Upper lobe of right lung (tissue), 1 donor: ENCODE measurements at places on chromosomes 7 and 10.

DNA sequence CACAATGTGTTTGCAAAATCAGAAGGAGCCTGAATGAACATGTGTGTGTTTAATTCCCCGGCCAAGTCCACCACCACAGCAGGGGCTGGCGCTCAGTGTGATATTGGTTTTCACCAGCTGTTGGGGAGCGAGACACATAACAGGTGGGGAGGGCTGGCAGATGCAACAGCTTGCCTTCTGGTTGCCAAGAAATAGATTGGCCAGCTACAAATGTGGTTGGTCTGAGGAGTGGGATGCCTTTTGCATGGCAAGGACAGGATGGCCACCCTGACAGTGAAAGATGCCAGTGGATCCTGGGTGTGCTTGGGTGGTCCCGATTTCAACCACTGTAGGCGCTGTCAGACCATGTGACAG lies 292.5 kb upstream of the FZD8 start:
- DNase-seq: no peak

- no peak for DNase-seq
These were observed 384.2 kb downstream of the TYW1 start for GRCh38 chr7:67380858-67381257.

- DNase-seq: no peak
These were observed 307.2 kb downstream of the PRPF18 start for GRCh38 chr10:13893926-13894325.

GRCh38 chr10:49068209-49068608 lies 47.1 kb downstream of the VSTM4 start:
- no peak for DNase-seq

- DNase-seq: no peak
These were observed 403.4 kb downstream of the DNAJB9 start for GRCh38 chr7:108973075-108973474.

DNA sequence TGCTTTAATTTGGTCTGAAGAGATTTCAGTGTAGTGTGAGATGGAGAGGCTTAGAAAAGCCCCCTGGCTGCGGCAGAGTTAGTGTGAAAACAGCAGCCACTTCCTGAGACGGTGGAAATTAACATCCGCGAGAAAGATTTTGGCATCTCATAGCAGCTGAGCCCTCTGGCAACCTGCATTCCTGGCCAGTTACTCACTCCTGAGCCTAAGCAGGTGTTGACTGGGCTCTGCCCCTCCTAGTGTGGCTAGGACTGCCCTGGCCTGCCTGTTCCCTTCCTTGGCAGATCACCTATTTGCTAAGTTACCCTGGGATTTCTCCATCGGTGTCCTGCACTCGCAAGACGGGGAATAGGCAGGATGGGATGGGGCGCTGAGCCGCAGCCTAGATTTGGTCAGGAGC lies 57.6 kb upstream of the LMTK2 start:
- no peak for DNase-seq

DNA sequence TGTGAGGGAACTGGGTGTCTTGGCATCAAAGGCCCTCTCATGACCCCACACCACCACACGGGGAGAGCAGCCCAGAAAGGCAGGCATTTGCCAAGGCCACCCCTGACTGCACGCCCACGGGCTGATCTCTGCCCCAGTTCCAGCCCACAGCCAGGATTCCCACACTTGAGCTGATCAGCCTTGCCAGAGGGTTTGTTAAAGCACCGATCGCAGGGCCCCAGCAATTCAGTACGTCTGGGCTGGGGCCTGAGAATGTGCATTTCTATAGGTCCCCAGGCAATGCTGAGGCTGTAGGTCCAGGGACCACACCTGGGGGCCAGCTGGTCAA lies 103.9 kb downstream of the TNS3 start:
- peak; percentile 90 for DNase-seq

DNA sequence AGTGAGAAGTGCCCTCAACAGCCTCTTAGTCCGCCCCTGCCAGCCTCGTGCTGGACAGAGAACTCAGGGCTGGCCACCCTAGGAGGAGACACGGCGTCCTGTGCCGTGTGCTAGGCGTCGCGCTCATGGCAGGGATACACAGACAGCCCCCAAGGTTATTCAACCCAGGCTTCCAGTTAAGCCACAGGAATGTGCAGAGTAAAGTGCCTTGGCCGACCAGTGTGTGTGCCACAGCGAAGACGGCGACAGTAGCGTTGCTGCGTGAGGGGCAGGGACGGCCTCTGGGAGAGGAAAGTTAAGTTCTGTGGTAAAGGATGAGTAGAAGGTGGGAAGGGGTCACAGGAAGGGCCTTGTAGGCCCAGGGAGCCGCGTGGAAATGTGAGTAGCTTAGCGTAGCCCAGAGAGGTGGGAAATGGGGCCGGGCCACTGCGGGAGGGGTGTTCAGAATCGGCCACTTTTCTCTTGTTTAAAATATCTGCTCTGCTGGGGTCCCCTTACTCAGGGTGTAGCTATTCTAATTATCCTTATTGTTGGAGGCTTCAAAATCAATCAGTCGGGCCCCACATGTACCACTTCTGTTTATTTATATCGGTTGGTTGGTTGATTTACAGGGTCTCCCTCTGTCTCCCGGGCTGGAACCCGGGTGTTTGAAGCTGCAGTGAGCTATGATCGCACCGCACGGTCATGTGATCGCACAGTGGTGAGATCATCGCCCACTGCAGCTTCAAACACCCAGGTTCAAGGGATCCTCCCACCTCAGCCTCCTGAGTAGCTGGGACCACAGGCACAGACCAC lies 24.5 kb downstream of the TMEM120A start:
- DNase-seq: no peak

DNA sequence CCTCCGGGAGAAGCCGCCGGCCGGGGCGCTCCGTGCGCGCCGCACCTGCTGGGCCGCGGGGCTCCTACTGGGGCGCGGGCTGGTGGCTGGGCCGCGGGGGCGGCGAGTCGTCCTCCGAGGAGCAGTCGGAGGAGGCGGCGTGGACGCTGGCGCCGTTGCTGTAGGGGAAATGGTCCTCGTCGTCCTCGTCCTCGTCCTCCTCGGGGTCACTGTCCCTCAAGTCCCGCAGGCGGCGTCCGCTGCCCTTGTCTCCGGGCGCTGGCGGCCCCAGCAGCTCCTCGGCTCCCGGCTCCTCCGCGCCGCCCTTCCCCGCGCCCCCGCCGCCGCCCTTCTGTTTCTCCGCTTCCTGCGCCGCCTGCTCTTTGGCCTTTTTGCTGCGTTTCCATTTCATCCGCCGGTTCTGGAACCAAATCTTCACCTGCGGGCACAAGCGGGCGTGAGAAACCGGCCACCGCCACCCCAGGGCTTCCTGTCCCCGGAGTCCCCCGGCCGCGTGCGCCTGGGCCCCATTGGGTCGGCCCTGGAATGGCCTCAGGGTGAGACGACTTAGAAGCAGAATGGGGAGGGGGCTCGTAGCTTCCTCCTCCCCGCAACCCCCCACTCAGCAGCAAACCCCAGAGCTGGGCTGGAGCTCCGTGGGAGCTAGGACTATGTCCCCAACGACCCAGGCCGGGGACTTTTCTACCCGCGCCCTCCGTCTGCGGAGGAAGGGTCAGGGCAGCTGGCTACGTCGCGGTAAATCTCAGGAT lies 4.8 kb downstream of the MNX1 start:
- peak; percentile 62 for DNase-seq

DNA sequence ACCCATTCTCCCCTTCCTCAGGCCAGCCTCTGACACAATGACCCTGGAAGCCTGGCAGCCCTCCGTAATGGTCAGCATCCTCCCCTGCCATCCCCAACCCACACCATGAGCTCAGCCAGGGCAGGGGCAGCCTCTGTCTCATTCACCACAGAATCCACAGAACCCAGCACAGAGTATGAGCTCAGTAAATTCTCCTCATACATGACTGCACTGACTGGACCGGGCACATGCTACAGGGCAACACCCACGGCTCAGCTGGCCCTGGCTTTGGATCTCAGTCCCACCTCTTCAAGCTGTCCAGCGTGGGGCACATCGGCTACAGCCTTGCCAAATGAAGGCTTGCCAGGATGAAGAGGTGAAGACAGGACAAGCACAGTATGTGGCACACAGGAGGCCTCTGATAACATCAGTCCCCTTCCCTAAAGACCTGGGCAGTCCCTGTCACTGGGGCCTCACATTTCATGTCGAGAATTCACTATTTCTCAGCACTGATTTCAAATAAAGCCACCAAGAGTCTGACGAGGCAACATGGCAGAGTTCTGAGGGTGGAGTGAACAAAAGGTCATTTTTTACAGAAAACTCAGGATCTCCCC lies 7.9 kb downstream of the GPRIN2 start:
- peak; percentile 68 for DNase-seq

DNA sequence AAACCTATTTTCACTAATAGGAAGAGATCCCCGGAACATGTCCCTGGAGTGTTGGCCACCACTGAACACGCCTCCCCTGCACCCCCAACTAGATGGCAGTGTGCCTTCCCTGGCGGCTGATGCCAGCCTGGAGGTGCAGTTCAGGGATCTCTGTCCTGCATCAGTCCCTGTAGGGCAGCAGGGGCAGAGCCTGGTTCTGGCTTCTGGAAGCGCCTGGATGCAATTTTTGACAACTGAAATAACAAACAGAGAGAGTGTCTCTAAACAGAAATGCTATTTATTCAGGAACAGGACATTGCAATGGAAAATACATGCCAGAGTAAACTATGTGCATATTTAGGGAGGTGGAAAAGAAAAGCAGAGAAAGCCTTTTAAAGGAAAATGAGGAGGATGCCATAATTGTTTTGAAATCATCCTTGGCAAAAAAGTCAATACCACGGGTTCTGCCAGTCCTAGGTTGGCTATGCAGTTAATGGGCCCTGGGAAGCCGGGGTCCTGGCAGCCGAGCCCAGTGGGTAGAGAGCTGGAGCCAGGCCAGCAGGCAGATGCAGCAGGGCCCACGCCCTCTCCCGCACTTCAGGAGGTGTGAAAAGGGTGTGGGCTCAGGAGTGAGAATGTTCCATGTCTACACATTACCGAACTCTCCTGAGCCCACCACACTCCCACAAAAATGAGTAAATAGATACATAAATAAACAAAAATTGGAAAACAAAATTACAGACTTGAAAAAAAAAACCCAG lies 18.5 kb downstream of the ANTXRL start:
- no peak for DNase-seq

DNA sequence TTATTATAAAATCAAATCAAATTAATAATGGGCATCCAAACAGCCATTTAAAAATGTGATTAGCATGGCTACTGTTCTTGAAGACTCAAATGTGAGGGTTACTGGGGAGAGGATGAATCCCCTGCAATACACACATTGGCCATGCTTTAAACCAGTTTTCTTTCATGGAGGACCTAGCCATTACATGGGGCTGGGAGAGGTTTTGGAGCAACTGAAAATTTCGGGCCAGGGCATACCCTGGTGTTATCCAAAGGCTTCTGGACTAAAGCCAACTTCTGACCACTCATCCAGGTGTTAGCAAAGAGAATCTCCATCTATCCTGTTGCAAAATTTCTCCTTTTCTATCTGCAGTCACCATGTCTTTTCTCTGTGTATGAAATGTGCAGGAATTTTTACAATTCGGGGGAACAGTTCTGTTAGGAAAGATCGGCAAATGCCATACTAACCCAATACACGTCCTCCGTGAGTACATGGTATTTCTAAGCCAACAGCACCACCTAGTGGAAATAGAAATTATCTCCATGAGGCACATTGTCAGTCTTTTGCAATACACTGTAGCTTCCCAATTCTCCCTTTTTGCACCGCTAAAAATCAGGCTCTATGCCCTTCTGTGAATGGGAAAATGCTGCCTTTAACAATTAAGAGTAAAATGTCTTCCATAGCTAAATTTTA lies 47.0 kb upstream of the ZNF107 start:
- no peak for DNase-seq

- DNase-seq: no peak
These were observed 8.4 kb downstream of the RELN start for GRCh38 chr7:103981003-103981423.

DNA sequence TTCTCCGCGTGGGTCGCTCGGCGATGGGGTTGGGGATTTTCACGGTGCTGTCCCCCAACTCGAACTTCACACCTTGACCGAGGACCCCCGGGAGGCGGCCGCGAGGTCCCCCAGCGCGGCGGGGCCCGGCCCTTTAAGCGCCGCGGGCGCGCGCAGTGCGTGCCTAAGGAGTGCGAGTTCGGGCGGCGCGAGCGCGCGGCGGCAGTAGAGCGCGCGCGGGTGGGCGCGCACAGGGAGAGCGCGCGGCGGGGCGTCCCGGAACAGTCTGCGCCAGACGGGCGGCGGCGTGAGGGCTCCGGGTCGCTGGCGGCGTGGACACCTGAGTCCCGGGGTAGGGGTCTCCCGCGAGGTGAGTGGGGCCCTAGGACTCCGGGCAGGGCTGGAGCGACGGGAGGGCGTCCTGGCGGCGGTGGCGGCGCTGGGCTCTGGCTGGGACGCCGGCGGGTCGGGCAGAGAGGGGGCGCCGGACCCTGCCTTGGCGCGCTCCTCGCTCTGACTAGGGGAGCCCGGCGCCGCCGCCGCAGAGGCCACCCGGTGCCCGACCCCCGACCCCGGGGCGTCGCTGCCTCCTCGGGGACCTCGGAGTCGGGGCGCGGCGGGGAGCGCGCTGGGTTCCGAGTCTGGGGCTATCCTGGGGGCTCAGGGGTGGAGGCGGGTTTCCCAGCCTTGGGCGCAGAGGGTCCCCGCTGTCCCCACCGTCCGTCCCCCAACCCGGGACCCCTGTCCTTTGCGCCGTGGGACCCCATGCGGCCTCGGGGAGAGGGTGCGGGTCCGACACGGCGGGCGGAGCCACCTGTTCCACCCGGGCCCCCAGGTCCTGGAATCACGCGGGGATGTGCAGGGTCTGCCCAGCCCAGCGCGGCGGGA lies at the start of gene PROSER2:
Gene PROSER2, plus strand, starts transcription at position 235 of the 867 bp plus-strand sequence. CDS start 28,722 bp downstream, outside the sequence.
- peak; percentile 84 for DNase-seq

GRCh38 chr7:2808891-2809665 lies 35.0 kb downstream of the GNA12 start:
- peak; percentile 74 for DNase-seq

DNA sequence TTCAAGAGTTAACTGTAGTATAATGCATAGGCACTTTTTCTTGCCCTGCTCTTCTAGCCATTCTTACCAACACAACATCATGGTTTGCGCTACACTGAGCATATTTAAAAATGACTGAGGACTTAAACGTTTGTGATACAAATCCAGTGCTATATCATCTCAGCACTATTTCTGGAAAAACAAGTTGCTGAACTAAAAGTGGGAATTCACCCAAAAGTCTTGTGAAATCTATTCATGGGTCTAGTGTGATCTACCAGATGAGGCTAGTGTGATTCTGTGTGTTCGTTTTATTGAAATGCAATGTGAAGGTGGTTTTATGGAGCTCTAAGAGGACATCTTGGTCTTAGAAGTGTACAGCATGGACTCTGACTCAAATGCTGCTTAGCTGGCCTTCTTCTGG lies 584.6 kb upstream of the POM121L12 start:
- DNase-seq: no peak

- DNase-seq: no peak
These were observed 88.5 kb downstream of the LHFPL3 start for GRCh38 chr7:104416866-104417393.

DNA sequence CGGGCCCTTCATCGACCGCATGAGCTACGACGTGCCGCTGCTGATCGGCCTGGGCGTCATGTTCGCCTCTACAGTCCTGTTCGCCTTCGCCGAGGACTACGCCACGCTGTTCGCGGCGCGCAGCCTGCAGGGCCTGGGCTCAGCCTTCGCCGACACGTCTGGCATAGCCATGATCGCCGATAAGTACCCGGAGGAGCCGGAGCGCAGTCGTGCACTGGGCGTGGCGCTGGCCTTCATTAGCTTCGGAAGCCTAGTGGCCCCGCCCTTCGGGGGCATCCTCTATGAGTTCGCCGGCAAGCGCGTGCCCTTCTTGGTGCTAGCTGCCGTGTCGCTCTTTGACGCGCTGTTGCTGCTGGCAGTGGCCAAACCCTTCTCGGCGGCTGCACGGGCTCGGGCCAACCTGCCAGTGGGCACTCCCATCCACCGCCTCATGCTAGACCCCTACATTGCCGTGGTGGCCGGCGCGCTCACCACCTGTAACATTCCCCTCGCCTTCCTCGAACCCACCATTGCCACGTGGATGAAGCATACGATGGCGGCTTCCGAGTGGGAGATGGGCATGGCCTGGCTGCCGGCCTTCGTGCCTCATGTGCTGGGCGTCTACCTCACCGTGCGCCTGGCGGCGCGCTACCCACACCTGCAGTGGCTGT lies 1.2 kb downstream of the SLC18A3 start:
- peak; percentile 54 for DNase-seq
